Smooth muscle cell of the coronary artery (primary cell): ENCODE measurements at places on chromosomes 2 and 18. TPM values are rescaled to one million over a fixed set of nuclear protein-coding genes. Genes with fewer than 3 reads are reported as not detected.

The ADGRF3 gene
- under 0.01 TPM in 1 of 2 replicates, not detected in the other for total RNA-seq

The CRYGD gene
- total RNA-seq = not detected in 2 replicates

The GPR45 gene
- total RNA-seq = not detected in 2 replicates

The SPRED2 gene
- 4.6 and 5.1 TPM in 2 replicates for total RNA-seq

The TMEM214 gene
- 25.3 and 33.9 TPM in 2 replicates for total RNA-seq

The CASP8 gene
- total RNA-seq = 11.9 and 12.1 TPM in 2 replicates

The PLB1 gene
- 0.23 and 0.30 TPM in 2 replicates for total RNA-seq

The HOXD4 gene
- total RNA-seq = 0.08 TPM in 1 of 2 replicates, not detected in the other

The COL4A3 gene
- 7.3 and 8.3 TPM in 2 replicates for total RNA-seq

The TTR gene
- not detected in 2 replicates for total RNA-seq

The COPS8 gene
- total RNA-seq = 69.0 and 78.1 TPM in 2 replicates

The ALPP gene
- total RNA-seq = not detected in 2 replicates

The SIX3 gene
- not detected in 2 replicates for total RNA-seq

The ERBB4 gene
- under 0.01 and 5.0 TPM in 2 replicates for total RNA-seq

The NR4A2 gene
- 0.08 TPM in 1 of 2 replicates, not detected in the other for total RNA-seq

The SETBP1 gene
- total RNA-seq = 2.3 and 3.3 TPM in 2 replicates

The COL3A1 gene
- total RNA-seq = 1,200 and 2,738 TPM in 2 replicates
